SHP77 (cell line): ENCODE measurements at places on chromosomes 5 and 9.

DNA sequence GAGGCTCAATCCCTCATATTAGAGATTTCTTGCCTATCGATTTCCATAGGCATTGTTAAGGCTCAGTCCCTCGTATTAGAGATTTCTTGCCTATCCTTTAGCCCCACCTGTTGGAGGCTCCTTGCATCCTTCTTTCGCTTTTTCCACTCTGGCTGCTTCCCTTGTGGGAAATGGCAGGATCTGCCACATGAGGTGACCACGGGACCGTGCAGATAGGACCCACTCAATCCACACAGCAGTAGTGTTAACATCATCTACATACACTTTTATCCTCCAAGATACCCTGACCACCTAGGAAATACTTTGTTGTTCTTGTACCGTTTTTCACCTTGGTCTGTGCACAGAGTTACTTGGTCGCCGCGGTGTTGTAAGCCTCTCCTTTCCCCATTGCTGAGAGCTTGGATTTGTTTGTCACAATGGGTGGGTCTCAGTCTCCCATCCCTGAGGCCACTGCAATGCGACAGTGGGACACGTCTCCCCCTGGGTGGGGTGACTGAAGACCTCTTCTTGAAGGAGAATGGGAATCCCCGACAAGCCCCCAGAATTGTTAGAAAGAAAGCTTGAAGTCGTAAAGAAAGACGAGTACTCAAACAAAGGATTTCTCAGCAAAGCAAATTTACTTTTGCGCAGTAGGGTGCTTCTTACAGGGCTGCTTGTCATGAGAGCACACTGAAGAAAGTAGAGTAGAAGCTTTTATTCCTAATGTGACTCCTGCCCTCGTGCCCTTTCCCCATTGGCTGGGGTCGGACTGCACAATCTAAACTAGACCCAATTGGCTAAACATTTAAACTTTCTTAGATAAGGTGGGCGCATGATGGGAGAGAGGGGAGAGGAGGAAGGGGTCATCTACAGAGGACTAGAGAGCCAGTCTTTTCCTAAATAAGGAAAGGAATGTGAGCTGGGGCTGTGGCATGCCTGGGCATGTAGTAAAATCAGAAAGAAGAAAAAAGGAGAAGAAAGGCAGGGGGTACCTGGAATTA, 19.8 kb downstream of the IFT74 start:
- no peak for DNase-seq

DNA sequence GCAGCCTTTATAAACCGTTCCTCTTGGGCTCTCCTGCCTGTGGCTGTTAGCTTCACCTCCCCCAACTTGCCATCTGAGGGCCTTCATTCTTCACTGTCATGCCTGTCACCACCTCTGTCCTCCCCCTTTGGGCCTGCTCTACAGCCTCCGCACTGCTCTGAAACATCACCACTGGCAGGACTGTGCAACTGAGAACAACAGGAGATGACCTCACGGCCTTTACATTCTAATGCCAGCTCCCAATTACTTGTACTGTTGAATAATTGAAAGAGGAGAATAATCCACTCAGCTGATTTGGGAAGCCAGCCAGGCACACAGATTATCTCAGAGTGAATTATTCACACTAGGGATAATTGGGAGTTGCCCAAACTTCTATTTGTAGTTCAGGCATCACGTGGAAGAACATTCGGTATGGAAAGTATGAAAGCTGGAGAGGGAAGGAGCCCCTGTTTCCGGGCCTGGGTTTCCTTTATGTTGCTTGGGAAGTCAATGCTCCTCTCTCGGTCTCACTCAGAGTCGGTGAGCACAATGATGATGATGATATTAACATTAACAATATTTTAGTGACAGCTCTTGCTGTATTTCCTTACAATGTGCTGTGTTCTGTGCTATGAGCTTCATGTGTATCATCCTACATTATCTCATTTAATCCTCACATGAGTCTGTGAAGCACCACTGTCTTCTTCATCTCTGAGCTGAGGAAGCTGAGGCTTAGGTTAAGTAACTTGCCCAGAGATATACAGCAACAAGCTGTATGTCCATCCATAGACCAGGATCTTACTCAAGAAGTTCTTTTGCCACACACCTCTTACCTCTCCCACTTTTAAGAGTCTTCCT, 99.3 kb upstream of the LRRTM2 start:
- peak; percentile 65 for DNase-seq

- DNase-seq: no peak
Measured at GRCh38 chr5:137336161-137336560, 163.0 kb downstream of the SPOCK1 start.

GRCh38 chr5:136909906-136910305, 544.6 kb upstream of the TRPC7 start:
- no peak for DNase-seq

GRCh38 chr9:72911816-72912215, 41.0 kb downstream of the ALDH1A1 start:
- DNase-seq: no peak

- no peak for DNase-seq
Measured at GRCh38 chr9:108186642-108187395, 669.0 kb downstream of the ACTL7B start.
